Lower leg skin (tissue), 4 donors: ENCODE measurements at places on chromosomes 13 and 19.

DNA sequence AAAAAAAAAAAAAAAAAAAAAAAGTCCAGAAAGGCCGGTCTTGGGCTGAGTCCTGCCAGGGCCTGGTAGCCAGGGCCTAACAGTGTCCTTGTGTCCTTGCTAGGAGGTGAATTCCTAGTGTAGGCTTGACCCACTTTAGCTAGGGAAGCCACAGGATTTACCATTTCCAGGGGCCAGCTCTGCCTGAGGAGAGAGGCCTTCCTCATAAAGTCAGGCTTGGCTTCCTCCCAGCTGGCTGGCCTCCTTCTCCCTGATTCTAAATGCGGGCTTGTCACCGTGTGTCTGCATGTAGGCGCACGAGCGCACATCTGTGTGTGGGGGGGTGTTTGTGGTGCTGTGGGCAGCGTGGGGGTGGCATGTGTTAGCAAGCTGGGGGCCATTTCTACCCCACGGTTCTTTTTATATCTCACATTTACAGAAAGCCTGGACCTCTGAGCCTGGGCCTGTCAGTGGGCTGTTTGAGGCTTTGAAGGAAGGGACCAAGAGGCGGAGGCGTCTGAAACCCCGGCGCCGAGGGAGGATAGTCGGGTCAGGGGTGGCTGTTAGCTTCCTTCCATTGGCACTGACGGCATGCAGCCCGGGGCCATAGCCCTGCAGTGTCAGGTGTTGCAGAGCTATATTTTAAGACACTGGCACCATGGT is 31.7 kb downstream of the IER2 start:
- DNase-seq: peak; percentile 39

GRCh38 chr19:48565090-48565489 is 13.1 kb downstream of the SULT2B1 start:
- DNase-seq: no peak

- no peak for DNase-seq
Measured at GRCh38 chr13:22049384-22049783, 378.5 kb downstream of the FGF9 start.

- no peak for DNase-seq
Measured at GRCh38 chr13:29081036-29081435, 260.9 kb downstream of the MTUS2 start.

DNA sequence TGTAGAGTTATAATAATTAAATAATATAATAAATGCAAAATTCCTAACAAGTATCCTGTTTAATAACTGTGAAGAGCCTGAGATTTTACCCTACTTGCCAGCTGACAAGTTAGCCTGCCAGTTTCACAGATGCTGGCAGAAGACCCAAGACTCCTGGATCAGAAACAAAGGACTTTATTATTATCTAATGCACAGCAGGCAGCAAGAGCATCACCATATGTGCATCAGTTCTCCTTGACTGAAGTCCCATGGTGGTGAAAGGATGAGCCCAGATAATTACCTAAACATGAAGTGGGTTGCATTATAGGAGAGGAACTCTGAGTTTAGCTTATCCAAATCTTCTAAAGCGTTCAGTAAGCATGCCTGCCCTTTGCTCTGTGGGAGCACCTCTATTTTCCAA is 39.1 kb upstream of the MTIF3 start:
- DNase-seq: peak; percentile 7

- no peak for DNase-seq
Measured at GRCh38 chr13:93680329-93680728, 453.7 kb downstream of the GPC6 start.

DNA sequence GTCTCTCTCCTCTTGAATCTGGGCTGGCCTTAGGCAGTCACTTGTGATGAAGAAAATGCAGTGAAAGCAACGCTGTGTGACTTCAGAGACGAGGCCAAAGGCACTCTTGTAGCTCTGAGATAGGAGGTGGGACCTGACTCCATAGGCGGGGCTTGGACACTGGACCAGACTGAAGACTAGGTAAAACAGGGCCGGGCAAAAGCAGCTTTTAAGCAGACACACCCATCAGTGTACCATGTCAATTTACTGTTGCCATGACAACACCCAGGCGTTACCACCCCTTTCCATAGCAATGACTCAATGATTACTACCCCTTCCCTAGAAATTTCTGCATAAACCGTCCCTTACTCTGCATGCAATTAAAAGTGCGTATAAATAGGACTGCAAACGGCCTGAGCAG is 6.6 kb upstream of the EID2 start:
- no peak for DNase-seq

DNA sequence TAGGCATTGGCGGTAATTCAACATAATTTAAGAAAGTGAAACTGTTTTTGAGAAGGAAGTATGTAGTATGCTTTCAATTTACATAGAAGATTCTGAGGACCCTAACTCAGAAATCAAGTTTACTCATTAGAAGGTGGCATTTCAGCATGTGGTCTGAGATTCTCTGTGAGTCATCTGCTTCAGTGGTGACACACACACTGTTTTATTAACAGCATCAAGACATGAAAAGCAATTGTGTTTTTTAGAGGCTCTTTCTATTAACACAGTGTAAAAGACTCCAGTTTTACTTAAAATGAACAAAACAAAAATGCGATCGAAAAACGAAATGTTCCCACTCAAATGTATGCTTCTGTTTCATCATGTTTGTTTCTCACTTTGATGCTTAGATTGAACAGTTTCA is 802.1 kb upstream of the SLITRK6 start:
- DNase-seq: no peak

DNA sequence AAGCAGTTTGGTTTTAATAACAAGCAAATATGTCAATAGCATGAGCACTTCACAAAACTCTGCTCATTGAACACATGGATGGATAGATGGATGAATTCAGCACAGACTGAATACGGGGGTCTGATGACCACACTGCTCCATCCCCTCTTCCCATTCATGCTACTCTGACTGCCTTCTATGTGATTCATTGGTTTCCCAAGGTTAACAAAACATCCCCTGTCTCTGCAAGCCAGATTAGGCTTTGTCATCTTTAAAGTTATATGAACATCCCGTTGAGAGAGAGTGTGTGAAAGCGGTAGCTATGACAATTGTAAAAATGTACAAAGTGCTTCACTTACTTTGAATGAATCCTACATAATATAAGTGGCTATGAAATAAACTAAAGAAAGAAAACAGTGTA is 252.5 kb downstream of the OXGR1 start:
- no peak for DNase-seq

- DNase-seq: no peak
Measured at GRCh38 chr13:24986826-24987225, 109.1 kb upstream of the PABPC3 start.

- no peak for DNase-seq
Measured at GRCh38 chr13:111990362-111990761, 76.6 kb upstream of the SOX1 start.

- DNase-seq: no peak
Measured at GRCh38 chr13:37065890-37066526, 6.5 kb upstream of the SUPT20H start.
